ENCODE measurements at places on chromosomes 3 and 15. TPM values are rescaled to one million over a fixed set of nuclear protein-coding genes. Genes with fewer than 3 reads are reported as not detected.

Gene ZSCAN2
- total RNA-seq = 8.8 TPM

Gene CAPN3
- total RNA-seq = 65.8 TPM

Gene ANKRD63
- 4.3 TPM for total RNA-seq

Gene CLEC3B
- total RNA-seq = 20.4 TPM

Gene BUB1B
- total RNA-seq = 0.95 TPM

Gene ATOSA
- total RNA-seq = 35.9 TPM

Gene RTP3
- not detected for total RNA-seq

Gene NT5DC2
- 18.0 TPM for total RNA-seq

Gene BOC
- 17.7 TPM for total RNA-seq

Gene SEMA5B
- 18.4 TPM for total RNA-seq

Gene CPEB1
- total RNA-seq = 57.1 TPM

Gene PP2D1
- total RNA-seq = not detected

Gene C3orf80
- total RNA-seq = 22.7 TPM

Gene GPR149
- 1.2 TPM for total RNA-seq

Gene FANCD2OS
- not detected for total RNA-seq

Gene GRAMD2A
- 5.1 TPM for total RNA-seq

Gene SHC4
- total RNA-seq = 25.4 TPM

Gene EIF4E3
- 49.2 TPM for total RNA-seq

Gene GOLGA8M
- total RNA-seq = 4.4 TPM

Gene AADACL2
- total RNA-seq = not detected

Gene SIDT1
- 45.0 TPM for total RNA-seq

Gene PROS1
- total RNA-seq = 8.5 TPM

Gene ILDR1
- not detected for total RNA-seq

Gene GOLGA6L4
- total RNA-seq = 4.4 TPM

Gene LIPC
- total RNA-seq = 1.5 TPM

Gene CLDN1
- 2.5 TPM for total RNA-seq

Gene NR2E3
- not detected for total RNA-seq

Gene FAM107A
- total RNA-seq = 781 TPM

Gene HYAL1
- total RNA-seq = 3.9 TPM

Gene PLIN1
- 5.5 TPM for total RNA-seq

Gene CAMP
- total RNA-seq = not detected

Gene TTLL3
- total RNA-seq = 82.0 TPM

Gene HYKK
- total RNA-seq = 6.8 TPM

Gene SH3GL3
- total RNA-seq = 112 TPM

Gene TF
- total RNA-seq = 2,110 TPM

Gene CMTM7
- 2.0 TPM for total RNA-seq

Gene COL8A1
- total RNA-seq = 2.6 TPM

Gene BHLHE40
- 79.9 TPM for total RNA-seq

Gene CSPG5
- total RNA-seq = 143 TPM

Gene TMEM45A
- 1.6 TPM for total RNA-seq

Gene PLA2G4D
- total RNA-seq = 0.63 TPM

Gene NMNAT3
- 21.4 TPM for total RNA-seq

All from dorsolateral prefrontal cortex (tissue), 122 donors.